ENCODE measurements at places on chromosomes 3 and 15. TPM values are rescaled to one million over a fixed set of nuclear protein-coding genes. Genes with fewer than 3 reads are reported as not detected.

- no peaks in the 10 kb centered on the region for H3K27me3 ChIP-seq
- no peak overlapping the region for H3K4me3 ChIP-seq
- peaks cover 48% of the 10 kb centered on the region for H3K4me1 ChIP-seq
- H3K27ac ChIP-seq, result peak overlapping the region; percentile 49
Observed at GRCh38 chr3:138033202-138033691, 23.3 kb downstream of the CLDN18 start.

The HCLS1 gene
- 232 TPM for total RNA-seq

The PLA2G4E gene
- total RNA-seq, result 0.05 TPM

The BFSP2 gene
- total RNA-seq, result 7.1 TPM

GRCh38 chr3:101725194-101725889 is 928 bp downstream of the CEP97 start:
- no peaks in the 10 kb centered on the region for H3K36me3 ChIP-seq
- peak overlapping the region; percentile 79 for H3K4me3 ChIP-seq
- H3K27me3 ChIP-seq, result no peaks in the 10 kb centered on the region
- H3K27ac ChIP-seq, result peak overlapping the region; percentile 38
- no peak for DNase-seq

GRCh38 chr3:153462545-153462944 is 300.5 kb downstream of the RAP2B start:
- no peaks in the 10 kb centered on the region for H3K27me3 ChIP-seq
- H3K36me3 ChIP-seq, result no peaks in the 10 kb centered on the region
- no peak overlapping the region for H3K4me3 ChIP-seq

- no peak overlapping the region for H3K27ac ChIP-seq
- H3K36me3 ChIP-seq, result no peaks in the 10 kb centered on the region
- DNase-seq, result no peak
Observed at GRCh38 chr15:92059036-92059970, 205.8 kb downstream of the SLCO3A1 start.

The HHATL gene
- not detected for total RNA-seq

GRCh38 chr15:74780523-74781430 is 1.1 kb upstream of the CSK start:
- no peak for DNase-seq
- H3K36me3 ChIP-seq, result no peaks in the 10 kb centered on the region
- H3K4me3 ChIP-seq, result peak overlapping the region; percentile 89
- H3K4me1 ChIP-seq, result peaks cover 62% of the 10 kb centered on the region
- H3K27ac ChIP-seq, result peak overlapping the region; percentile 93

GRCh38 chr3:152717252-152717651 is 117.7 kb upstream of the P2RY1 start:
- H3K4me1 ChIP-seq, result no peaks in the 10 kb centered on the region
- no peak for DNase-seq
- H3K4me3 ChIP-seq, result no peak overlapping the region
- H3K27ac ChIP-seq, result no peak overlapping the region
- no peaks in the 10 kb centered on the region for H3K36me3 ChIP-seq
- no peaks in the 10 kb centered on the region for H3K27me3 ChIP-seq

DNA sequence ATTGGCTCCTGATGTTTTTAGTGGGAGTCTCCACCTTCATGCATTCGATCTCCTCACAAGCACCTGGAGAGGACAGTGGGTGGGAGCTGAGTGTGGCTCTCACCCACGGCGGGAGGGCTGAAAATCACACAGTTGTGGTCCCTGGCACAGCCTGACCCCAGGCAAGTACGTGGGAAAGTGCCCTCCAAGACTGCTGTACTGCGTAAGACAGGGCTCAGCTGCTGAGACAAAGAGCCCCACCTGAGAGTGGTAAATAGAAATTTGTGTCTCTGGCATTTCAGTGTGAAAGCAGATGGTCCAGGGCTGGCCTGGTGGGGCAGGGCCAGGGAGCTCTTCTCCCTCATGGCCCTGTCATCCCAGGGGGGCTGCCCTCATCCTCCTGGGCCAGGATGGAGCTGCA is 77.4 kb upstream of the IQSEC1 start:
- H3K27me3 ChIP-seq, result no peaks in the 10 kb centered on the region
- no peak overlapping the region for H3K4me3 ChIP-seq
- no peak overlapping the region for H3K27ac ChIP-seq
- H3K4me1 ChIP-seq, result no peaks in the 10 kb centered on the region

GRCh38 chr3:37174532-37175126 is at the start of gene LRRFIP2:
Gene LRRFIP2 (minus strand): TSS chr3:37174582. CDS start chr3:37148983, 25,599 bp downstream.
- H3K4me3 ChIP-seq, result peak within 1 kb of the TSS; percentile 66
- H3K36me3 ChIP-seq, result 0 out of 2 replicates have a peak, but pooled peaks cover 5% of the 10 kb centered on the region
- DNase-seq, result peak; percentile 51
- H3K27me3 ChIP-seq, result no peaks in the 10 kb centered on the region

The AADACL2 gene
- total RNA-seq, result not detected

The TXNRD3 gene
- total RNA-seq, result not detected

GRCh38 chr3:133694288-133695268 is 32.8 kb upstream of the TOPBP1 start:
- no peak overlapping the region for H3K4me3 ChIP-seq
- no peaks in the 10 kb centered on the region for H3K4me1 ChIP-seq

DNA sequence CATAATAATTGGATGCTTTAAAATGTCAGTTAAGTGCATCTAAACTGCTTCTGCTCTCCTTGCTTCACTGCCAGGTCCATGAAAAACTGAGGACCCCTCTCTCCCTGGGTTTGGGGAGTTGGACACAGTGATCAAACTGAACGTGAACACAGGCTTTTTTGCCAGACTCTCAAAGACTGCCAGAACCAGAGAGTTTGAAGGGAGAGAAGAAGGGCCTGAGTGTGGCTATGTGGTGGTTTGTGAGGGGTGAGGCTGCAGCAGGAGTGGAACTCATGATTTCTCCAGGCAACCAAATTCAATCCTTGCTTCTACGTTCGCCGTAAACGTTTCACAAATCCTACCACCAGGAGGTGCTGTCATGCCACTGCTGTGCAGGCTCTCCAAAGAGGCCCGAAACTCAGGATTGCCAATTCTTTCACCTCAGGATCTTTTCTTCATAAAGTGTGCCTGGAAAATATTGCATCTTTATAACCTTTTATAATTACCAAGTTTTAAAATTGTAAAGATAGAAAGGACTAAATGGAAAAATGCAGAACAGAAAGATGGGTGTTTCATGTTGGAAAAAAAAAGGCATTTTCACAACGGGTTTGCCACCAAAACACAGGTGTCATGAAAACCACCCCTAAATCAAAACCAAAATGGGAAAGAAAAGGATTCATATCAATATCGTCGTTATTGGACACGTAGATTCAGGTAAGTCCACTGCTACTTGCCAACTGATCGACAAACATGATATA is 19.7 kb downstream of the TM4SF4 start:
- H3K4me3 ChIP-seq, result no peak overlapping the region
- no peaks in the 10 kb centered on the region for H3K36me3 ChIP-seq
- no peak overlapping the region for H3K27ac ChIP-seq
- DNase-seq, result no peak
- no peaks in the 10 kb centered on the region for H3K4me1 ChIP-seq
- no peaks in the 10 kb centered on the region for H3K27me3 ChIP-seq

- no peak overlapping the region for H3K27ac ChIP-seq
- no peaks in the 10 kb centered on the region for H3K4me1 ChIP-seq
- no peaks in the 10 kb centered on the region for H3K36me3 ChIP-seq
- no peaks in the 10 kb centered on the region for H3K27me3 ChIP-seq
- no peak for DNase-seq
Observed at GRCh38 chr3:38611866-38612265, 37.6 kb downstream of the SCN5A start.

DNA sequence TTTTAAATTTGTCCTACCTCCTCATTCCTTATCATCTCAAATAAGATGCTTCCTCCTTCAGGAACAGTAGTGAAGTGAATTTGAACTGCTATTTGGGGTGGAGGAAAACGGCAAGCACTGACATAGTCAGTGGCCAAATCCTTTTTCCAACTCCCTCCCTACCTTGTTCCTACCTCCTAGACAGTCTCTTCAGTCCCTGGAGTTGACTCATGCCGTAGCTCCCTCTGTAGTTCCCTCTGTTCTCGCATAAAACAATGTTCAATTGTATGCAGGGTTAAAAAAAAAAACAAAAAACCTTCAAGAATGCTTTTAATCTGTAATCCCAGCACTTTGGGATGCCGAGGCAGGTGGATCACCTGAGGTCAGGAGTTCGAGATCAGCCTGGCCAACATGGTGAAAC is 1.4 kb downstream of the UBR1 start:
- no peaks in the 10 kb centered on the region for H3K4me1 ChIP-seq
- H3K27me3 ChIP-seq, result no peaks in the 10 kb centered on the region
- peak overlapping the region; percentile 78 for H3K4me3 ChIP-seq
- peaks cover 5% of the 10 kb centered on the region for H3K36me3 ChIP-seq

DNA sequence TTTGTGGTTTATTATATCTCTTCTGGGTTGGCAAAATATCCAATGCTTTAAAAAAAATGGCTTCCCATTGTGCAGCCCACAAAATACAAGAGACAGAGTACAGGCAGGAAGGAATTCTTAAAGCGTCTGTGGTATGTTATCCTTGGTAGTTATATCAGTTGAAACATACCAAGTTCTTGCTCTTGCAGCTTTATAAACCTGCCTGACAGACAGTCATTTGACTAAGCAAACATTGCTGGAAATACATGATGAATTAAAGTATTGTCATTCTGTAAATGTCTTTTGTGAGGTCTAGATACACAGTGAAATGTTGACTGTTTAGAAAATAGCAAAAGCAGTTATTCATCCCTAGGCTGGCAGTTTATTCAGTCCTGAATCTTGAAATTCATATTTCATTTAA is 44.8 kb upstream of the MAP3K13 start:
- H3K4me3 ChIP-seq, result no peak overlapping the region
- H3K27me3 ChIP-seq, result no peaks in the 10 kb centered on the region
- H3K27ac ChIP-seq, result no peak overlapping the region

The THAP10 gene
- 1.9 TPM for total RNA-seq

DNA sequence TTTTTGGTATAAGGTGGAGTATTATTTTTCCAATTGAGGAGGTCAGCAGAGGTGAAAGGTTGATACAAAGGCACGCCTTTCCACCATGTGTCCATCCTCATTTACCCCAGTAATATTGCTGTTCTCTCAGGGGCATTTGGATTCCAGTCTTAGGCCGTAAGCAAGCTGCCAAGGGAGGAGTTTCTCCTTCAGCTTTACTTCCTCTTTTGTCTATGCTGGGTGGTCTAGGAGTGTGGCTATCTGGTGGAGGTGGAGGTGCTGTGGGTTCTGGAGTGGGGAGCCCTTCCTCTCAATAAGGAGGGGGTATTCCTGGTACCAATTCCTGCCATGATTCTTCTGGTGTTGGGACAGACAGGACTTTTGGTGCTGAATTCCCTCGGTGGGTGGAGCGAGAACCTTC is 340.6 kb downstream of the KCNH8 start:
- H3K27me3 ChIP-seq, result no peaks in the 10 kb centered on the region
- no peak for DNase-seq
- H3K36me3 ChIP-seq, result no peaks in the 10 kb centered on the region
- no peak overlapping the region for H3K27ac ChIP-seq
- H3K4me3 ChIP-seq, result no peak overlapping the region

- no peak overlapping the region for H3K27ac ChIP-seq
- peaks cover 3% of the 10 kb centered on the region for H3K4me1 ChIP-seq
- DNase-seq, result no peak
- H3K36me3 ChIP-seq, result no peaks in the 10 kb centered on the region
Observed at GRCh38 chr3:191340966-191341365, 10.6 kb upstream of the UTS2B start.

- DNase-seq, result no peak
- no peak overlapping the region for H3K27ac ChIP-seq
- no peaks in the 10 kb centered on the region for H3K27me3 ChIP-seq
- H3K36me3 ChIP-seq, result no peaks in the 10 kb centered on the region
- no peaks in the 10 kb centered on the region for H3K4me1 ChIP-seq
Observed at GRCh38 chr15:81335631-81336030, 11.7 kb upstream of the STARD5 start.

- no peaks in the 10 kb centered on the region for H3K36me3 ChIP-seq
- H3K27ac ChIP-seq, result no peak overlapping the region
- H3K4me1 ChIP-seq, result no peaks in the 10 kb centered on the region
Observed at GRCh38 chr3:165683947-165684346, 153.3 kb downstream of the BCHE start.

DNA sequence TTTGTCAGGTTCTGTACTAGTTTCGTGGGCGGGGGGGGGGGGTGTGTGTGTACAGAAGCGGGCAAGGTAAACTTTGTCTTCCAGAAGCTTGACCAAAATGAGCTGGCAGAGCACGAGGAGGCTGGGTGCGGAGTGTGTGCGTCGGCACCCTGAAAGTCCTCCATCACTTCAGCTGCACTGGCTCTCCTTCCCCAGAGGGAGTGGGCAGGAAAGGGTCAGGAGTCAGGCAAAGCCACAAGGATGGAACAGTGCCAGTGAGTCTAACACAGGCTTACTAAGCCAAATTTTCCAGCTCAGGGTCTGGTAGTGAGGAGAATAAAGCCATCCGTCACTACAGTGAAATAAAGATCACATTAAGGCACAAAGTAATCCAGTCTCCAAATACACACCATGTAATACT is 11.9 kb upstream of the SH3GL3 start:
- no peak for DNase-seq
- H3K4me3 ChIP-seq, result no peak overlapping the region
- H3K36me3 ChIP-seq, result no peaks in the 10 kb centered on the region
- no peaks in the 10 kb centered on the region for H3K27me3 ChIP-seq
- H3K4me1 ChIP-seq, result no peaks in the 10 kb centered on the region

GRCh38 chr3:96959901-96960641 is 145.7 kb downstream of the EPHA6 start:
- H3K4me1 ChIP-seq, result no peaks in the 10 kb centered on the region
- no peaks in the 10 kb centered on the region for H3K27me3 ChIP-seq
- no peak overlapping the region for H3K4me3 ChIP-seq
- H3K36me3 ChIP-seq, result no peaks in the 10 kb centered on the region

The C3orf22 gene
- not detected for total RNA-seq

GRCh38 chr15:47870956-47871625 is 153.8 kb downstream of the SEMA6D start:
- no peaks in the 10 kb centered on the region for H3K27me3 ChIP-seq
- no peaks in the 10 kb centered on the region for H3K36me3 ChIP-seq
- no peak for DNase-seq
- H3K4me1 ChIP-seq, result no peaks in the 10 kb centered on the region
- H3K4me3 ChIP-seq, result no peak overlapping the region
- H3K27ac ChIP-seq, result no peak overlapping the region

GRCh38 chr3:99867594-99868310 is 50.1 kb downstream of the CMSS1 start:
- peak overlapping the region; percentile 33 for H3K27ac ChIP-seq
- no peaks in the 10 kb centered on the region for H3K27me3 ChIP-seq
- DNase-seq, result no peak
- no peak overlapping the region for H3K4me3 ChIP-seq

The CFAP91 gene
- total RNA-seq, result 1.3 TPM

- no peak overlapping the region for H3K4me3 ChIP-seq
- no peak for DNase-seq
- H3K4me1 ChIP-seq, result no peaks in the 10 kb centered on the region
Observed at GRCh38 chr15:69798481-69799250, 299.1 kb downstream of the TLE3 start.

The CHP1 gene
- 45.2 TPM for total RNA-seq

DNA sequence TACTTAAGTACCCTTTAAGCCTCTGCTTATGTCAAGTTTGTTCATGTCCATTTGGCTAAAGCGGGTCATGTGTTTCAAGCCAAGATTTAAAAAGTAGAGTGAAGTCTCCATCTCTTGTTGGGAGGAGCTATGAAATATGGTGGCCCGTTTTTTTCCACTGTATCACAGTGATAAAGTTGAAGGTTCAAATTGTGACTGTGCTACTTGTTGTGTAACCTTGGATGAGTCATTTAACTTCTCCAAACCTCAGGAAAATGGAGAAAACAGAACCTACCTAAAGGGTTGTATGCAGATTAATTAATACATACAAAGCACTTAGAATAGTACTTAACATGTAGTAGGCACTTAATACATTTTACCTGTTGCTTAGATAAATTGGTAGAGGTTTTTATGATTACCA is 43.4 kb downstream of the SNAPC5 start:
- no peak for DNase-seq
- H3K36me3 ChIP-seq, result peaks cover 8% of the 10 kb centered on the region
- no peaks in the 10 kb centered on the region for H3K4me1 ChIP-seq
- H3K27me3 ChIP-seq, result no peaks in the 10 kb centered on the region
